Ascending aorta (tissue), 2 donors: ENCODE measurements at places on chromosomes 2 and 18.
A peak's percentile ranks its signal among the peaks of the same experiment; 100 is the strongest.

GRCh38 chr2:12718015-12718671 lies 1.4 kb downstream of the TRIB2 start:
- peak overlapping the region; percentile 95 for H3K27ac ChIP-seq
- H3K4me1 ChIP-seq: peaks cover 12% of the 10 kb centered on the region
- no peaks in the 10 kb centered on the region for H3K36me3 ChIP-seq
- peak overlapping the region; percentile 91 for H3K4me3 ChIP-seq
- DNase-seq: no peak
- H3K27me3 ChIP-seq: no peaks in the 10 kb centered on the region

DNA sequence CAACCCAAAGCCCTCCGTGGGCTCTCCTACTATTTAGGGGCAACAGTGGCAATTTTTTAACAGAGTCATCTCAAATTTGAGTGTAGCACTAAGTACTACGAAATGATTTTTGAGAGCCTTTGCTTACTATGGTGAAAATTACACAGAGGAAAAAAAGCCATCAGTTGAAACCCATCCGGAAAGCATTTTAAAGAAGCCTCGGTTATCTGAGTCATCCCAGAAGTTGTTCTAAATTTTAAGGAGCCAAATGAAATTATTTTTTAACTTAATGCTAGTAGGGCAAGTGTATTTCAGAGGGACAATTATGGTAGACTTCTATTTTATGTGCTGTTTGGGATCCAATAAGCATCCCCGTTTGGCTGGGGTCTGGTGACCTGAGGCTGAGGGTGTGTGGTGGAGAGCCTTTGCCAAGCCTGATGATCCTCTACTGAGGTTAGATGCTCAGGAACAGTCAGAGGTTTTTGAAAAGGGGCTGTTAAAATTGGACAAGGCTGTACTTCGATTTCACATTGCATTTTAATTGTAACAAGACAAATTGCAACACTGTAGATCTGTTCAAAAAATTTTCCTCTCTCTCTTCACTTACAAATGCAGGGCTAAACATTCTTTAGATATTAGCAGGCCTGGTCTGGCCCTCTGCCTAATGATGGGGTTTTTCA lies 47.0 kb downstream of the RAPGEF4 start:
- no peaks in the 10 kb centered on the region for H3K4me1 ChIP-seq
- no peaks in the 10 kb centered on the region for H3K36me3 ChIP-seq
- H3K4me3 ChIP-seq: no peak overlapping the region
- no peaks in the 10 kb centered on the region for H3K27me3 ChIP-seq
- DNase-seq: no peak
- no peak overlapping the region for H3K27ac ChIP-seq

DNA sequence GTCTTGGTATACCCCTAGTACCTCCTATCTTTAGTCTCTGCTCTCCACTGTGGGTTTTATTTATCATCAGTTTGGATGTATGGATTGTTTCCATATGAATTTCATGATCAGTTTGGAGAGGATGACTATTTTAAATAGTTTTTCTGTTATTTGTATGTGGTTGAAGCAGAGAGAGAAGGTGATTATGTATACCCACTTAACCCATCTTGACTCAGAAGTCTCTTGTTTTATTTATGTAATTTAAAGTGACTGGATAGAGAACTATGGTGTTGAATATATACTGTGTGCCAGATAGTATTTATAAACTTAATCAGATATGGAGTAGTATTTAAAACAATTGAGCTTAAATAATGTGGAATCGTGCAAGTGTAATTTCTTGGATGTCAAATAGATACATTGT lies 39.9 kb downstream of the SMAD4 start:
- H3K27ac ChIP-seq: no peak overlapping the region
- H3K4me1 ChIP-seq: no peaks in the 10 kb centered on the region
- no peak overlapping the region for H3K4me3 ChIP-seq
- peaks cover 27% of the 10 kb centered on the region for H3K36me3 ChIP-seq
- no peak for DNase-seq
- H3K27me3 ChIP-seq: no peaks in the 10 kb centered on the region

DNA sequence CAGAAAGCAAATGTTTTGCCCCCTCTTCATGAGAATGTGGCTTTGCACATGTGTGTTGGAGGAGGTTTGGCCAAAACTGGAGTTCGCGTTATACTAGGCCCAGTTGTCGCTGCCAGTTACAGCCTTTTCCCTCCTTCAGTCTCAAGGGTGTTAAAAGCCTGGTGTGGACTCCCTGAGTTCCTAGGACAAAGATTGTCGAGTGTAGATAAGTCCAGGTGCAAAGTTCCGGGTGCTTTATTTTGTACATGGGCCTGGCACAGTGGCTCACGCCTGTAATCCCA lies 542 bp upstream of the RNF103 start:
- peaks cover under 1% of the 10 kb centered on the region for H3K36me3 ChIP-seq
- peak overlapping the region; percentile 94 for H3K4me3 ChIP-seq
- H3K4me1 ChIP-seq: peaks cover 11% of the 10 kb centered on the region
- peak overlapping the region; percentile 94 for H3K27ac ChIP-seq
- no peak for DNase-seq

DNA sequence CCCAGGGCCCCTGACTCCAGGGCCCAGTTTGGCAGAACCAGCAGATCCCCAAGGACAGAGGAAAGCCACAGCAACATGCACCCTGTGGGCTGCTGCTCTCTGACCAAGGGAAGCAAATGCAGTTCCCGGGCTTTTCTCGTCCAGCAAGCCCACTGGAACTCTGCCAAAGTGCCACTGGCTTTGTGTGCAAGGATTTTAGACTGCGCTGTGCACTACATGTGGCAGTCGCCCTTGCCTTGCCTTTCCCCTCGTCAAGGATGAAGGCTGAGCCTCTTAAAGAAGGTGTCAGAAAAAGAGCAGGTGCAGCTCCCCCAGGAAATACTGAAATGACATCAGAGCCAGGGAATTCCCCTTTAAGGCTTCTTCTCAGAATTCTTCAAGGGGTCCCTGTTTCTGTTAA lies 199.2 kb downstream of the TFCP2L1 start:
- H3K27ac ChIP-seq: no peak overlapping the region
- H3K4me3 ChIP-seq: no peak overlapping the region
